Stimulated activated CD4-positive, alpha-beta T cell treated with anti-CD3 and anti-CD28 coated beads, TNF-alpha, amount 100 ng/mL, for 1 hour (primary cell): ENCODE measurements at places on chromosomes 11 and 22.

DNA sequence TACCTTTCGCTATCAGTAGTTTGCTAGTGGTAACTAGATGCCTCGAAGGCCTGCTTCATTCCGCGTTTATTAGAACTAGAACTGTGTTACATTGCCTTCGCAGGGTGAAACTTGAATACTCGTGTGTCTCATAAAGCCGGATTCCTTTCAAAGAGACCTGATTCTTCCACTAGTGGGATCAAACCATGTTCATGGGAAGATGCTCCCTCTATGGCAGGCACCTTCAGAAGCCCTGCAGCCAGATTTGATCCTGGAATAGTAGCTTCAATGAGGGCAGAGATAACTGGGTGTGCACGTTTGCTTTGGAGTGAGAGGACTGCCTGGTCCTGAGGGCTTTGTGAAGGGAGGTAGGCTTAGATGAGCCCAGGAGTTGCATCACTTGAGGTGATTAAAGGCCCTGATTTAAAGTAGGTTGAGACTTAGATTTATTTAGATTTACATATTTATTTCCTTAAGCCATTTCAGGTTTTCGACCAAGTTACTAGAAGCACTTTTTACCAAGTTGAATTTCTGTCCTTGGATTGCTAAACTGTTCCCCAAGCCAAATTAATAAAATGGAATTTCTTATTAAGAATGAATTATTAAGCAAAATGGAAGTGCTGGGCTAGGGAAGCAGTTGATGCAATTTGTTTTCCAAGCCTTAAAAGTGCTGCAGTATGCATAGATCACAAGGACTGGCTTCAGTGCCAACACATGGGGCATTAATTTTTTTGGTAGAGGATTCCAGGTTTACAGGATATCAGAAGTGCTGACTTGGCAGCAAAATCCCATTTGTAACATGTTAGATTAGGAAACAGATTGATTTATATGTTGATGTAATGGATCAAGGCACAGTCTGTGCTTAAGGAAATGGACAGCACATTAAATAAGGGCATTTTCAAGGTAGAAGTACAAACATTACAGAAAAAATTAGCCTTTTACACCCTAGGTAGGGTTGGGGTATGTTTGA, 32.9 kb downstream of the APLP2 start:
- no peak for DNase-seq

DNA sequence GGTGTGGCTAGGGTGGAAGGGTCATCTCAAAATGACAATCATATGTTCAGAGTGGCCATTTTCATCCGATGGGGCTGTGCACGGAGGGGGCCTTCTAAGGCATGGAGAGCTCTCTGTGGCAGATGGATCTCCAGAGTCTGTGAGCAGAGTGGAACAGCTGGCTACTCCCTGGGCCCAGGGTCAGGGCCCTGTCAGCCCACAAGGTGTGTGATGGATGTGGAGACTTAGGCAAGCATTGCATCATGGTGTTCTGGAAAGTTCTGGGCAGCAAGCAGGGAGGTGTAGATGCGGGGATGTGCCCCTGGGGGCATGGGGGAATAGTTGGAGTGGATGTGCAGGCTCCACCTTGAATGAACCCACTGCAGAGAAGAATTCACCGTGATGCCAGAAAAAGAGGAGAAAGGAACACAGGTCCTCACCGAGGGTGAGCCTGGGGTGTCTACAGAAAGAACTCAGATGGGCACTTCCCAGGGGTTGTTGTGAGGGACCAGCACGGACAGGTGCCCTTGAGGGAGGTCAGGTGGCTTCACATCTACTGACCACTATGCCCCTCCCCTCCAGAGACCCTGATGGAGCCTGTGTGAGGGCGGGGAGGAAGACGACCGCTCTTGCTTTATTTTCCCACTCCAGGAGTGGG, 51.1 kb downstream of the CHRDL2 start:
- no peak for DNase-seq

DNA sequence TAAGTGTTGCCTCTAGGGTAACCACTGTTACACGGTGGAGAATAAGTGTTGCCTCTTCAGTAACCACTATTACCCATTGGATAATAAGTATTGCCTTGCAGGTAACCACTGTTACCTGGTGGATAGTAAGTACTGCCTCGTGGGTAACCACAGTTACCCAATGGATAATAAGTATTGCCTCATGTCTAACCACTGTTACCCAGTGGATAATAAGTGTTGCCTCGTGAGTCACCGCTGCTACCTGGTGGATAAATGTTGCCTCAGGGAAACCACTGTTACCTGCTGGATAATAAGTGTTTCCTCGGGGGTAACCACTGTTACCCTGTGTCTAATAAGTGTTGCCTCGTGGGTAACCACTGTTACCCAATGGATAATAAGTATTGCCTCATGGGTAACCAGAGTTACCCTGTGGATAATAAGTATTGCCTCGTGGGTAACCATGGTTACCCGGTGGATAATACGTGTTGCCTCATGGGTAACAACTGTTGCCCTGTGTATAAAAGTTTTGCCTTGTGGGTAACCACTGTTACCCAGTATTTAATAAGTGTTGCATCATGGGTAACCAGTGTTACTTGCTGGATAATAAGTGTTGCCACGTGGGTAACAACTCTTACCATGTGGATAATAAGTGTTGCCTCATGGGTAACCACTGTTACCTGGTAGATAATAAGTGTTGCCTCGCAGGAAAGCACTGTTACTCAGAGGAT, 12.3 kb upstream of the NXPE4 start:
- DNase-seq, result no peak

GRCh38 chr11:15434529-15434928, 319.8 kb downstream of the INSC start:
- no peak for DNase-seq

DNA sequence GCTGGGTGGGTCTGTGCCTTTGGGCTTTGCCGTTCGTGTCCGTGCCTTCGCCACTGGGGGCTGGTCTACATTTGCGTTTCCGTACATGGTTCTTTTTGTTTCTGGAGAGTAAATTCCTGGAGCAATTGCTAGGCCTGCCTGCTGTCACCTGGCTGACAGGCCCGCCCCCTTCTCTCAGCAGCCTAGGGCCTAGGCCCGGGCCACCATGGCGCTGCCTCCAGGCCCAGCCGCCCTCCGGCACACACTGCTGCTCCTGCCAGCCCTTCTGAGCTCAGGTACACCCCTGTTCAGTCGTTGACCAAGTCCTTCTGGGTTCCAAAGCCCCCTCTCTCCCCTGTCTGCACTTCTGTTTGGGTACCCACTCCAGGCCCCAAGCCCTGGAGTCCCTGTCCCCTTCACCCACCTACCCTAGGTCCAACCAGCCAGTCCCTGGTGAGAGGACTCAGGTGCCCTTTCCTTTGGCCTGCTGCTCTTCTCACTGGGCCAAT, 649 bp downstream of the TMEM25 start:
- no peak for DNase-seq

GRCh38 chr11:35308157-35308556, 111.2 kb downstream of the SLC1A2 start:
- DNase-seq, result no peak

DNA sequence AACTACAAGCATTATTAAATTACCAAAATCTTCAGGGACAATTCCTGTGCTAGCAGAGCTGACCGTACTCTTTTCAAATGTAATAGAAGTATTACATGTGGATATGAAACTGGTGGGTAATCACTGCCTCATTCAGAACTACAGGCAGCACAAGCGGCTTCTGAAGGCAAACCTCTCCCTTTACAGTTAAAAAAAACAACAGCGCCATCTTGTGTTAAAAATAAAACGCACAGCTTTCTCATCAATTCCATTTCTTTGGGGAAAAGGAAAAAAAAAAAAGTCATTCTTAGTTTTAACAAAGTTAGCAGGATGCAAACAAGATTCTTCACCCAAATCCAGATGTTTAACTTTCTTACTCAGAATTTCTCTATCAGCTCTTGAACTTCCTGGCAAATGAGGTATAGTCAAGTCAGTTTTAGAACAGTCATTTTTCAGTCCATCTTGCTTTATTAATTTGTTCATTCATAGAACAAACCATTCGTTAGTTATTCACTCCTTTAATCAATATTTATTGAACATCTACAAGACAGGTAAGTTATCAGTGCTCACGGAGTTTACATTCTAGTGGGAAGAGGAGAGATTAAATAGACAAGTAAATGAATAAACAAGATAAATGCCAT, 331.8 kb upstream of the MPPED2 start:
- no peak for DNase-seq

GRCh38 chr22:21624880-21625791, 4.7 kb downstream of the YDJC start:
- no peak for DNase-seq

- DNase-seq, result no peak
These were observed 440.1 kb downstream of the NTM start for GRCh38 chr11:131810541-131810940.

- peak; percentile 49 for DNase-seq
These were observed 53.1 kb downstream of the CNTF start for GRCh38 chr11:58675334-58676155.

DNA sequence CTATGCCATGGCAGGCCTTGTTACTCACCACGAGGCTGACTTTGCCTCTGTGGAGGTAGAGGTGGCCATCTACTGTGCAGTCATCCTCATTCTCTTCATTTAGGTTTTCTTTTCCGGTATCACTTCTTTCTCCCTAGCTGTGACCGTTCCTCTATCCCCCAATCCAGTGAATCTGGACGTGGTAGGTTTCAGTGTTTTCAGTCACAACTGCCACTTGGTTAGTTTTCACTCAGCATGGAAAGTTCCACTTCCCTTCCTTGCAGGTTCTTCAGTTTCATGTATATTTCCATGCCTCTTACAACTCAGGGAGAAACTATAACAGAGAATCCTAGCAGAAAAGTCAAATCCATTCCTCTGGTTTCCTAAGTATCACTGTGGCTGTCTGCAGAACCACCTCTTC, 1.9 kb downstream of the HPS4 start:
- no peak for DNase-seq

DNA sequence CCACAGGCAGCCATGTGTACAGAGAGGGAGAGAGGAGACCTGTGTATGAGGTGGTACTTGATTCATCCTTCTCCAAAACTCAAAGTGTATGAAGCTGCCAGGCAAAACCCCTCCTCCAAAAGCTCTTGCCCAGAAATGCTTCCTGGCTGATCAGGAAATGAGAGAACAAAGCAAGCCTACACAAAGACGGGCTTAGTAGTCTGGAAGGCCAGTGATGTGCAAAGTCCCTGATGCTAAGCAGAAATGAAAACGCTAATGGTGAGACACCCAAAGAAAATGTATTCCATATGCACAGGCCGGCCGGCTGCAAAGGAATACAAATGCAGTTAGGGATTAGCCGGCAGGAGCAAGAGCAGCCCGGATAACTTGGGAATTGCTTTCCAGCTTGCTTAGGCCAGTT, 234.9 kb upstream of the CADM1 start:
- no peak for DNase-seq

GRCh38 chr11:35126000-35126878, 12.7 kb upstream of the CD44 start:
- no peak for DNase-seq

GRCh38 chr11:102546923-102547471, 16.4 kb upstream of the MMP7 start:
- no peak for DNase-seq

GRCh38 chr22:50072167-50072555, 13.1 kb downstream of the MLC1 start:
- DNase-seq, result no peak

DNA sequence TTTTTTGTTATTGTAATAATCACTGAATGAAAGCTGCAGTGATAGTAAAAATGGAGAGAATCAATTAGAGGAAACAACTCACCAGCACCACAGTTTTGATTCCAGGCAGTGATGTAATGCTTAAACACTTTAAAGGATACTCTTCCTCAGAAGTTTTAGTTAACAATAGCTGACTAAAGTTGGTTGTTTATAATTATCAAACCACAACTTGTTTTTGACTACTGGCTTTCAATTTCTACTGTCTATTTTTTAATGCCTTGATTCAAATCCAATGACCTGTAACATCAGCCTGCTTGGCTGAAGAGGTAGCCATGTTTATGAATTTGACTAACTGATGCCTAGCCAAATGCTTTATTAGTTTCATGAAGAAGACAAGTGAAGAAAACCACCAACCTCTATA, 18.2 kb upstream of the CASP12 start:
- DNase-seq, result no peak

- no peak for DNase-seq
These were observed 66.7 kb downstream of the PACS1 start for GRCh38 chr11:66136752-66137123.

DNA sequence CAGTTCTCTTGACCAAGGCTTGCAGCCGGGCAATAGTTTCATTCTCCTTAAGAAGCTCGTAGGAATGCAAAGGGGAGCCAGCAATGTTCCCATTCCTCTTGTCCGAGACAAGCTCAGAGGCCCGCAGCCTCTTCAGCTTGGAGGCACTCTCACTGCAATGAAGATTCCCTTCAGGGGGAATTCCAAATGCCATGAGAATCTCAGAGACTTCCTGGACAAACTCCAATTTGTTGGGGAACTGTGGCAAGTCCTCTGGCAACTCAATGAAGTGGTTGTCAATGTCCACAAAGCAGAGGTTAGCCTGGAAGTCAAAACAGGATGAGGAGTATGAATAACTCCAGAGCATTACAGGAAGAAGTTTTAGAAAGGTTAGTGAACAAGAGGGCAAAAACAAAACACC, 84.4 kb downstream of the DENND5A start:
- no peak for DNase-seq

- no peak for DNase-seq
These were observed 29.6 kb upstream of the SNX19 start for GRCh38 chr11:130945896-130946295.

GRCh38 chr22:32562401-32562800, 87.8 kb downstream of the FBXO7 start:
- DNase-seq, result no peak

GRCh38 chr11:4626207-4627099, 10.8 kb upstream of the OR51D1 start:
- DNase-seq, result no peak

GRCh38 chr22:20803696-20804324, 29.9 kb downstream of the SERPIND1 start:
- no peak for DNase-seq

- DNase-seq, result no peak
These were observed 10.3 kb upstream of the CDON start for GRCh38 chr11:126072801-126073594.

- DNase-seq, result no peak
These were observed 83.1 kb upstream of the PRODH start for GRCh38 chr22:19019029-19019678.

DNA sequence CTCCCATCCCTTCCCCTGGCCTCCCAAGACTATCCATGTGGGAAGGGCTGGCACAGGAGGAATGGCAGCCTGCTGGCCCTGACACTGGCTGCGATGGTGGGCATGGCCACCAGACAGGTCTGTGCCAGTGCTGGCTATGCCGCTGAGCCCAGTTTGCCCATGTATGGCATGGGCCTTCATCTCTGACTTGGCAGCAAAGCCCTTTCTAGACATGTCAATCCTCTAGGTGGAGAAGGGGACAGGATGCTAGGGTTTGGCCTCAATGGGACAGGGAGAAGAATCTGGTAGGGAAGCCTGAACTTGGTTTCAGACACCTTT, 8.8 kb downstream of the ZP1 start:
- no peak for DNase-seq

- no peak for DNase-seq
These were observed 4.6 kb downstream of the ST14 start for GRCh38 chr11:130164221-130164570.
